ENCODE measurements at places on chromosomes 16 and 17. TPM values are rescaled to one million over a fixed set of nuclear protein-coding genes. Genes with fewer than 3 reads are reported as not detected.

- DNase-seq: no peak
Observed at GRCh38 chr17:33091271-33091670, 99.6 kb downstream of the SPACA3 start.

- DNase-seq: no peak
Observed at GRCh38 chr17:20236578-20237227, 227.5 kb downstream of the SPECC1 start.

DNA sequence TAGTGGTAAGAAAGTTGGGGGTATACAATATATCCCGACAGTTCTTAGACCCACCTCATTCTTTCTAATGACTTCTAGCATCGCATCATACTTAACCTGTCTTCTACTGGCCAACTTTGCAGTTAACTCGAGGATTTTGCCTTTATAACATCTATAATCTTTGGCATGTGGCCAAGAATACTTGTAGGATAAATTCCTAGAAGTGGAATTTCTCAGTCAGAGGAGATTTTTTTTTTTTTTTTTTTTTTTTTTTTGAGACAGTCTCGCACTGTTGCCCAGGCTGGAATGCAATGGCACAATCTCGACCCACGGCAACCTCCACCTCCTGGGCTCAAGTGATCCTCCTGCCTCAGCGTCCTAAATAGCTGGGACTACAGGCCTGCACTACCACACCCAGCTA is 253.5 kb downstream of the MRTFB start:
- no peak for DNase-seq

- DNase-seq: no peak
Observed at GRCh38 chr17:43800736-43801135, 20.5 kb downstream of the CFAP97D1 start.

GRCh38 chr17:6701719-6702118 is 11.4 kb downstream of the SLC13A5 start:
- no peak for DNase-seq

- DNase-seq: peak; percentile 71
Observed at GRCh38 chr17:21280081-21280518, 4.4 kb upstream of the MAP2K3 start.

The SHCBP1 gene
- 56.6 TPM for total RNA-seq

The NEUROD2 gene
- total RNA-seq: not detected

The KIFC3 gene
- 49.3 TPM for total RNA-seq

The RHBDL3 gene
- 0.24 TPM for total RNA-seq

The SNX20 gene
- total RNA-seq: not detected

The SOST gene
- not detected for total RNA-seq

The C16orf92 gene
- not detected for total RNA-seq

The TLCD3B gene
- 0.12 TPM for total RNA-seq

The SKA2 gene
- 147 TPM for total RNA-seq

All from RPMI7951 (cell line).